ENCODE measurements at places on chromosomes 11 and 22. TPM values are rescaled to one million over a fixed set of nuclear protein-coding genes. Genes with fewer than 3 reads are reported as not detected.

DNA sequence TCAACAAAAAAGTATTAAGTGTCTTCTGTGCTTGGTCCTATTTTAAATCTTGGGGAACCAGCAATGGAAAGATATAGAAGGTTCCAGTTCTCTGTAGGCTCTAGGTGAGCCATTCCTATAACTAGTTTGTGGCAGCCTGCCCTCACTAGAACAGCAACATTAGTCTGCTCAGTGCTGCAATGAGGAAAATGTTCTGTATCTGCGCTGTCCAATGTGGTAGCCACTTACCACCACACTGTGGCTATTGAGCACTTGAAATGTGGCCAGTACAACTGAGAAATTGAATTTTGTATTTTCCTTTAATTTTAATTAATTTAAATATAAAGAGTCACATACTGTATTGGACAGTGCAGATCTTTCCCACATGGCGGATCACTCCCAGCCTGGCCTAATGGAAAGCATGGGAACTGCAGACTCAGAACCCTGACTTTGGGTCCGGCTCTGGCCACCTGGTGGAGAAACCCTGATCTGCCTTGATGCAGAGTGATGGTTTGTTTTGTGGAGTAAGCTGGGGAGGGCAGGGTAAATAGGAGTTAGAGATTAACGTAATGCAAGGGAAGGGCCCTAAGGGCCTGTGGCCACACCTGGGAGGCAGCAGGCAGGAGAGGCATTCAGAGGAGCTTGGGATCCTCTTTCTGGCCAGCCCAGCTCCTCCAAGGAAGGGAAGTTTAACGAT lies 101.0 kb downstream of the ME3 start:
- DNase-seq = peak; percentile 94

- DNase-seq = no peak
These were observed 11.3 kb downstream of the TRIM29 start for GRCh38 chr11:120126620-120127019.

- no peak for DNase-seq
These were observed 17.2 kb downstream of the ADAMTS8 start for GRCh38 chr11:130411223-130411622.

GRCh38 chr11:3827434-3828186 lies 13.1 kb downstream of the RHOG start:
- no peak for DNase-seq

The SLC22A25 gene
- not detected for total RNA-seq

DNA sequence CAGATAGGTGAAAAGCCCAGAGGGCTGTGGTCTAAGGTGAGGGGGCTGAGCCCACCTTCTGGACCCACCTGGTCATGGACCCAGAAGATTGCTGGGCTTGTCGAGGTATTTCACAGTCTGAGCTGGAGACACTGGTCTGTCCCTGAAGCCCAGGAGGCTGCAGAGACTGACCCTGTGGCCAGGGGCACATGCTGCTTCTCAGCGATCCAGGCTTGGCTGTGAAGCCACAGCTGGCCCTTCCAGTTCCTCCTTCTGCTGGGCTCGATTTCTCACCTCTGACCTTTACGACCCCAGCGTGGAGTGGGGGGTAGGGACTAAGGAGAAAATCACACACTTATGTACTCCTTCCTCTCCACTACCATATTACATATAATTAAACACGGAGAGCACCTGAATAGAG lies 88.5 kb downstream of the NECTIN1 start:
- no peak for DNase-seq

The SLC25A18 gene
- 1.9 TPM for total RNA-seq

DNA sequence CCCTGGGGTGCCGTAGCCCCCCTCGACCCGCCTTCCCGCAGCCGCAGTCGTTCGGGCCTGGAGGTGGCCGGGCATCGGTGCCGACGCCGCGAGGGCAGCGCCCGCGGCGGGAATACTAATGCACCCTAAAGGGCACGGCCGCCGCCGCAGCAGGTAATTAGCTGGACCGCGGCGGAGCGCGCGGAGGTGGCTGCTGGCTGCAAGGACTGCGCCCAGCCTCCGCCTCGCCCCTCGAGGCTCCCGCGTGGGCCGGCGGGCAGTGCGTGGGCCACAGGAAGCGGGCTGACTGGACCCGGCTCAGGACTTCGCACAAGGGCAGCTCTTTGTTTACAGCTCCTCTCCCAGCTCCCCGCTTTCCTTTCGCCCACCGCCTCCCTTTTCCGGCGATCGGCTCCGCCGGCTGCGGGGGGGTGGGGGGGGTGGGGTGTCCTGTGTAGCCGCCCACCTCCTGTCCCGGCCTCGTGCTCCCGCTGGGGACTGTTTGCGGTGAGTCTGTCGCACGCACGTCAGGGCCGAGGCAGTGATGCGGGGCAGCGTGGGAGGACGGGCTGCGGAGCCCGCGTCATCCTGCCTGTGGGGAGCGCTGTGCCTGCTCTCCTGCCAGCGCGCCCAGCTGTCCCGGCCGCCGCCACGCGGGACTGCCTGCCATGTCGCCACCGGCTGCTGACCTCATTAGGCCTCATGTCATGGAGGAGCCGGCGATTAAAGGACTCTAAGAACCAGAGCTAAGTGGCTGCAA lies 53.2 kb downstream of the GRIK4 start:
- peak; percentile 46 for DNase-seq

GRCh38 chr11:19686234-19686633 lies 26.4 kb upstream of the NAV2 start:
- DNase-seq = no peak

DNA sequence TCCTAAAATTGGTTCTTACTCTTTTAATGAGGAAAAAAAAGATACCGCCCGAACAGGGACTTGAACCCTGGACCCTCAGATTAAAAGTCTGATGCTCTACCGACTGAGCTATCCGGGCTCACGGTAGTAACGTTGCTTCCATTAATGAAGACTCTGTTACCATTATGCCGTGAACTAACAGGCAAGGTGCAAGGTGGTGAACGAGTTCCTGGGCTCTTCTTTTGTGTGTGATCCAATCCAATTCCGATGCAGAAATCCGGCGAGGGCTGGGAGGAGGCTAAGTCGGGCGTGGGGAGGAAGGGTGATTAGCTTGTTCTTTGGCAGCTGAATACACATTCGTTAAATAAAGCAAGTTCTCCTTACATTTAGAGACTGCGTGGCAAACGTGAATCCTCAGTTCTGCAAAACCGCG lies 49.0 kb downstream of the OR4D9 start:
- DNase-seq = peak; percentile 91

- DNase-seq = no peak
These were observed 810.0 kb downstream of the BRD1 start for GRCh38 chr22:49017482-49018329.

GRCh38 chr11:7573193-7573557 lies 59.4 kb downstream of the PPFIBP2 start:
- DNase-seq = no peak

The RRM1 gene
- total RNA-seq = 118 TPM

DNA sequence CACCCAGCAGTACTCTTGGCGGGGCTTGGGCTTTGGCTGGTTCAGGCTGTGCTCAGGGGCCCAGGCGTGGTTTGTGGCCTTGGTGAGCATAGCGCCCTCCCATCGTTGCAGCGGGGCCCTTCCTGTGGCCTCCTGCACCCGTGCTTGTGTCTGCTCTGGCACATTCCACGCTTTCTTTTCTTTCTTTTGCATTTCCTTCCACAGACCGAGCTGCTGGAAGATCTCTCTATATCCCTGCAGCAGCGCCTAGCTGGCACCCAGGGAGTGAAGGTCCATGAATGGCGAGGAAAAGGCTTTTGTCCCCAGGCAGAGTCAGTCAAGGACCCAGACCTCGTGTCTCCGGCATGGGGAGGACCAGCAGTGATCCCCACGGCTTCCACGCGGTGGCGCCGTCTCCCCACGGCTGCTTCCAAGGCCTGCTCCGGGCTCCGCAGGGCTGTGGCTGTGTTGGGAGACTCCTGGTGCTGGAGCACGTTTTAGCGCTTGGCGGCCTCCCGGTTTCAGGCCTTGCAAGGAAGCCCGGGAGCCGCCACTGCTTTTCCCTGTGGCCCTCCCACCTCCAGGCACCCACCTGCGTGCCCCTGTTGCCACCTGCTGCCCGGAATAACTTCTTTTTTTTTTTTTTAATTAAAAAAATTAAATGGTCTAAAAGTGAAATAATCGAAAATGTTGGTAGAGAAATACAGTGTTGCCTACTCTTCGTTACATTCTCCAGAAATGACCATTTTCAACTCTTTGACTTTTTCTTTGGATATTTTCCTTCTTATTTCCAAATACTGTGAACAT lies 28.5 kb downstream of the GLB1L2 start:
- peak; percentile 93 for DNase-seq

The PGR gene
- total RNA-seq = 0.04 TPM

The CATSPERZ gene
- not detected for total RNA-seq

- DNase-seq = peak; percentile 25
These were observed 17.8 kb downstream of the PI4KA start for GRCh38 chr22:20840646-20841371.

- DNase-seq = peak; percentile 37
These were observed 2302.2 kb upstream of the RAG2 start for GRCh38 chr11:38900211-38900610.

The OSM gene
- not detected for total RNA-seq

DNA sequence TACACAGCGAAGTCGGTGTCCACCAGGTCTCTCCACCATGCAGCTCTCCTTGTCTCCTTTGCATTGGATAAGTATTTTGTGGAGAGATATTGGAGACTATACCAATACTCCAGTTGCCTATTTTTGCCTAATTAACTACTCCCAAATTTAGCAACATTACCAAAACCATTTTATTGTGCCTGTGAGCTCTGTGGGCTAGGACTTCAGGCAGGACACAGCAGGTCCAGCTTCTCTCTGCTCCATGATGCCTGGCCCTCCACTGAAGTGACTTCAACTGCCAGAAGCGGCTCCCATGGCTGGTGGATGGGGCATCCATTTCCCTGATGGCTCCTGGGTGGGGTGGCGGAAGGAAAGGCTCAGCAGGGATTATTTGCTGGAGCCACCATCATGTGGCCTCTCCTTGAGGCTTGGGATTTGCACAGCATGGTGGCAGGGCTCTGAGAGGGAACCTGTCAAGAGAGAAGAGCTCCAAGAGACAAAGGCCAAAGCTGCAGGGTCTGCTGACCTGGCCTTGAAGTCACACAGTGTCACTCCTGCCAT lies 36.9 kb upstream of the MAPK1 start:
- no peak for DNase-seq

The GRIA4 gene
- total RNA-seq = 71.1 TPM

The CALCA gene
- total RNA-seq = 1.9 TPM

All from GM23338 (cell line).